ELR (cell line): ENCODE measurements at places on chromosomes 12 and 14.

DNA sequence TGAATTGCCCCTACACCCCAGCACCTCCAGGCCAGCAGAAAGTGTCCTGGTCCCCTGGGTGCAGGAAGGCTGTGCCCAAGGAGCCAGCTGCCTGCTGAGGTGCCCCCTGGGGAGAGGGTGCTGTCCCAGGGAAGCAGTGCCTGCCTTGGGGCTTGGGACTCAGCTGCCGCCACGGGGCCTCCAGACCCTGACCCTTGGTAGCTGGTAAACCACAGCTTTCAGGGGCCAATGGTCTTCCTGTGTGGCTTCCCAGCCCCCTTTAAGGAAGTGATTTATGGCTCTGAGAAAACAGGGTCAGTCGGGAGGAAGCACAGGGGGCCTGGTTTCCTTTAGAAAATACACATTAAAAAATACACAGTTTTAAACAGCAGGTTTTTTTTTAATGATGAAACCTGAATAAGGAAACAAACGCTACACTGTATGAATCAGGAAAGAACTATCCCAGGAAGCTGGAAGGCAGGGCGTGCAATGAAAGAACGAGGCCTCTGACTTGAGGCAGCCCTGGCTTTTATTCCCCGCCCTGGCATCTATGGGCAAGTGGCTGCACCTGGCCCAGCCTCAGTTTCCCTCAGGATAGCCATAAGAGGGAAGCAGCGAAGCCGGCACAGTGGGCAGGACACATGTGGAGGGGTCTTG, 40.6 kb upstream of the EML1 start:
- DNase-seq: peak; percentile 87

DNA sequence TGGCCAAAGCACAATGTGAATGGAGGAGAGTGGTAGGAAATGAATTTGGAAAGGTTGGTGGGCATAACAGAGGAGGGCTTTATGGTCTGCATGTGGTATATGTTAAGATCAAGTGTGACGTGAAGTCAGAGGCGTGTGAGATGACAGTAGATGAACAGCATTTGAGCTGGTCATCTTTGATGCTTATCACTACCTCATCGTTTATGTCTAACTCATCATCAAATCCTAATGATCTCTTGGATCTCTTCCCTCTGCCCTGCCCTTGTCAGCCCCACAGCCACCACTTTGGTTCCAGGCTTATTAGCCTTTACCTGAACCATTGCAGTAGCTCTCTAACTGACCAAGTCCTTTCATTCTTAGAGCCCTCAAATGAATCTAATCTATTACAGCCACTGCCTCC, 132.5 kb downstream of the LLPH start:
- DNase-seq: no peak

- DNase-seq: no peak
These were observed 8.3 kb upstream of the GPR162 start for GRCh38 chr12:6813363-6813762.

DNA sequence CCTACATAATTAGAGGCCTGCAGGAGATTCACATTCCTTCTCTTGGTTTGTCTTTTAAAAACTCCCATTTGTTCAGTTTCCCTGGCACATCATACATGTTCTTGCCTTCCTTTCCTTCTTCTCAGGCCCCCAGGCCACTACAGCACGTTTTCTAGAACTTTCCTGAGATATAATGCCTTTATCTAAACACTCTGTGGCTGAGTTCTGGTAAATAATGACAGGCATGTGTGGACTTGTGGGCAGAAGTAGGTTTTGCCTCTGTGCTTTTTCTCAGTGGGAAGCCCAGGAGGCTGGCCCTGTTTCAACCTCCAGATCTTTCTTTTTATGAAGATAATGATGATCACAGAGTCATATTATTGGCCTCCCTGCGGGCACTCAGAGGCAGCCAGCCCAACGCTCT, 117.2 kb downstream of the TMX1 start:
- no peak for DNase-seq

DNA sequence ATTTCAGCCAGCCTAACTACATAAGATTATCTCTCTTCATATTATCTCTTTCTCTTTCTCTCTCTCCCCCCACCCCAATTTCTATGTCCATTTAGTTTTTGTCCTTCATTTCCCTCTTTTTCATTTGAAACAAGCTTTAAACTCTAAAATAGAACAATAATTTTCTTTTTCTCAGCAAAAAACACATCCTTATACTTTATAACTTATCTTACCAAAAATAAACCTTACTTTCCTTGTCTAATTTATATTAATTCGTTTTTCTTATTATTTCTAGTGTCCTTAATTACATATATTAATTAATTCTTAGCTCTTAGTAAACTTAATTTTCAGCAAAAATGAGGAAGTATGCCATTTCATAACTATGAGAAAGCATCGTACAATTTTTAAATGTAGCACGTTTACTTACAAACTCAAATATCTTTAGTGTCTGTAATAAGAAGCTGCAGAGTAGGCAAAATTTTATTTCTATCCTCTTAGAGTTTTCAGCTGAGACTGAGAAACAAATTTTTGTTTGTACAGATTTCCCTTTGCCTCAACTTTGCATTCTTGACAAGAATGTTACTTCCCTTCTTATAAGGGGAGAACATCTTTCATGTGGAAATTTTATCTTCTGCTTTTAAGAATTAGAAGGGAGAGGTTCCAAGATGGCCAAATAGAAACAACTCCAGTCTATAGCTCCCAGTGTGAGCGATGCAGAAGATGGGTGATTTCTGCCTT, 65.1 kb upstream of the ST8SIA1 start:
- DNase-seq: no peak

GRCh38 chr12:121003650-121004049, 12.6 kb downstream of the C12orf43 start:
- no peak for DNase-seq

DNA sequence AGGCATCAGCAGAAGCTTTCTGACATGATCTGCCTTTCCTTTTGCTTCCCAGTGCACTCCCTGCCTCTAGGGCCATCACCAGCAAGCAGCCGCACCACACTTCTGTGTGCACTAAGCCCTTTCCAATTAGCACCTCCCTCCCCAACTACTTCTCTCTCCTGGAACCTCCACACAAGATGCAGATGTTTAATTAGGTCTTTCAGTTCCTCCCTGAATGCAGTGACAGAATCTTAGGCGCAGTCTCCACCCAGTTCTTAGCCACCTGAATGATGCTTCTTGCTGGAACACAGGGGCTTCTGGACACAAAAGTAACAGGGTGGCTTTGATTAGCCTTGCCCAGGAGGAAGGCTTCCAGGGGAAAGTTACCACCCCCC, 32.9 kb downstream of the NIN start:
- no peak for DNase-seq

DNA sequence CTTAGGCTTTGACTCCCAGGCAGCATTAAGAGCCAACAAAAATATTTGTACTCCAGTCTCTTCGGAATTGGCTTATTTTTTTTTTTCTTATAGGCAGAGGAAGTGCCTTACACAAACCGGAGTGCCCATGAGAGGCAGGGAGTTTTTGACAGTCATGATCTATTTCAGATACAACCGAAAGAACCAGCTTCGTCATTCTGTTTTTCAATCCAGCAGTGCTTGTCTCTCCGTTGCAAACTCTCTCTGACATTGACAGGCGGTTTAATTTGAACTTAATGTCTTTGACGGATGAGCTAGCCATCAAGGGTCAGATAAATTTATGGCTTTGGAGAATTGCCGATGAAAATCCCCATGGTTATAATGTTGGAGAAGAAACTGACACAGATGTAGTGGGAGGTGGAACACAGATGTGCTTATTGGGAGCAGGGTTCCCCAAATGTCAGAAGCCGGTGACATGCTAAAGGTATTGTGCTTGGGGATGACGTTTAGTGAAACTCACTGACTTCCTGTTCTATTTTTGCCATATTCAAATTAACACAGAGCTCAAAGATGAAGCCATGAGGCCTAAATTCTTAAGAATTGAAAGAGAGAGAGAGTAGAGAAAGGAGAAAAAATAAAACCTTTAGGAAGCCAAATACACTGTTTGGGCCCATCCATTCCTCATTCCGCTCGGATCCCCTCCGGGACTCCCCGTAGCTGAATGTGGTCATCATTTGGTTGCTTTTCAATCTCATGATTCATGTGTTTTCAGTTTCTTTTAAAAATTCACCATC, 59.7 kb downstream of the PLXNC1 start:
- DNase-seq: no peak

DNA sequence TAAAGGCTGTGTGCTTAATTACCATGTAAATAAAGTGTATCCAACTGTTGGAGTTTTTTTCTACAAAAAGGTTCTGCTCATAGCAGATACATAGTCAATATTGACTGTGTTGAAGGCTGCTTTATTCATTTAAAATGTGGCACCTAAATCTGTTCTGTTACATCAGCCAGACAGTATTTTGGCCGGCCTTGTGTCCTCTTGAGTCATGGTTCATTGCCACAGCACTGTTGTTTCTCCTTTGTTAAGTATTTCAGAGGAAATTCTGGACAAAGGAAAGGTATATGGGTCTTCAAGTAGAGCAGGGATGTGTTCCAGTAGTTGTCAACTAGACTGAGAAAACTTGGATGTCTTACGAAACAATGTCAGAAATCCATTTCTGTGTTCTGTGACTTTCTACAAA, 95.5 kb downstream of the SLC38A6 start:
- DNase-seq: no peak

DNA sequence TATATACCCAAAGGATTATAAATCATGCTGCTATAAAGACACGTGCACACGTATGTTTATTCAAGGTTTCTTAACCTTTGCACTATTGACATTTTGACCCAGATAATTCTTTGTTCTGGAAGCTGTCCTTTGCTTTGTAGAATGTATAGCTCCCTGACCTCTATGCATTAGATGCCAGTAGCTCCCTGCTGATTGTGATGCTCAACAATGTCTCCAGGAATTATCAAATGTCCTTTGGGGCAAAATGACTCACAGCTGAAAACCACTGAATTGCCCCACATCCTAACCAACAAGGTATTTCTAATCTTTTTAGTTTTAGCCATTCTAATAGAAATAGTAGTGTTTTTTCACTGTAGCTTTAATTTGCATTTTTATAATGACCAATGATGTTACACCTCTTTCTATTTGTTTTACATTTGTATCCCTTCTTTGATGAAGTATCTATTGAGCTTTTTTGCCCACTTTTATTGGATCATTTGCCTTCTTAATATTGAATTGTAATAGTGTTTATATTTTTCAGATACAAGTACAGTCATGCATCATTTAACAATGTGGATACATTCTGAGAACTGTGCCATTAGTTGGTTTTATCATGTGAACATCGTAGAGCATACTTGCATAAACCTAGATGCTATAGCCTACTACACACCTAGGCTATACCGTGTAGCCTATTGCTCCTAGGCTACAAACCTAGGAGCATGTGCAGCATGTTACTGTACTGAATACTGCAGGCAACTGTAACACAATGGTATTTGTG, 10.4 kb upstream of the NOPCHAP1 start:
- peak; percentile 91 for DNase-seq

- DNase-seq: no peak
These were observed 1.1 kb downstream of the ANO6 start for GRCh38 chr12:45216983-45217485.
